Activated CD4-positive, alpha-beta T cell treated with anti-CD3 and anti-CD28 coated beads for 36 hours (primary cell): ENCODE measurements at places on chromosomes 1 and 21.

DNA sequence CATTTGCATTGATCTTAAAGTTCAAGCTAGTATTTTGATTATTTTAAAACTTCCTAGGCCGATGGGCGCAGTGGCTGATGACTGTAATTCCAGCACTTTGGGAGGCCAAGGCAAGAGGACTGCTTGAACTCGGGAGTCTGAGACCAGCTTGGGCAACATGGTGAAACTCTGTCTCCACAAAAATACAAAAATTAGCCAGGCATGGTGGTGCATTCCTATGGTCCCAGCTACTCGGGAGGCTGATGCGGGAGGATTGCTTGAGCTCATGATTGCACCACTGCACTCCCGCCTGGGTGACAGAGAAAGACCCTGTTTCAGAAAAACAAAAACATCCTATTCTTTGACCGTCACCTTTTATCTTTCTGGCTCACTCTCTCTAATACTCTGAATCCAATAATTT is 30.0 kb downstream of the MFSD2A start:
- no peak for DNase-seq

DNA sequence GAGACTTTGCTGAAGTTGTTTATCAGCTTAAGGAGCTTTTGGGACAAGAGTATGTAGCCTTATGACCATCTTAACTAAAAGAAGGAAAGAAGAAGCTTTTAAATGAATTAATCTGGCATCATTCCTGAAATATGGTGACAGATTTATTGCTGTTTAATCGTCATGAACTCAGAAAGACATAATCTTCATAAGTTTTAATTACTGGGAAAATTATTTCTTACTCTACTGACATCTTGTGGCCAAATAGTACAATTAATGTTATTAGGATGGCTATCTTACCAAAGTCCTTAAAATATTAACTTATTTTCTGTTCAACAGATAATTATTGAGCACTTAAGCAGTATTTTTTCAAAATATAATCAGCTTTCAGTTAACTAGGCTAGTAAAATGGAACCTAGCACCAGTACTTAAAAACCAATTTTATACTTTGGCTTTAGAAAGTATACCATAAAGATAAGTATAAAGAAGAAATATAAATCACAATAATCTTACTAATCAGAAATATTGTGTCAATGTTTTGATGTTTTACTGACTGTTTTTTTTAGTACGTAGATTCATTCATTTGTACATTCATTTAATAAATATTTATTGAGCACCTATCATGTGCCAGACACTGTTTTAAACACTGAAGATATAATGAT is 34.7 kb upstream of the GPR25 start:
- DNase-seq, result no peak

DNA sequence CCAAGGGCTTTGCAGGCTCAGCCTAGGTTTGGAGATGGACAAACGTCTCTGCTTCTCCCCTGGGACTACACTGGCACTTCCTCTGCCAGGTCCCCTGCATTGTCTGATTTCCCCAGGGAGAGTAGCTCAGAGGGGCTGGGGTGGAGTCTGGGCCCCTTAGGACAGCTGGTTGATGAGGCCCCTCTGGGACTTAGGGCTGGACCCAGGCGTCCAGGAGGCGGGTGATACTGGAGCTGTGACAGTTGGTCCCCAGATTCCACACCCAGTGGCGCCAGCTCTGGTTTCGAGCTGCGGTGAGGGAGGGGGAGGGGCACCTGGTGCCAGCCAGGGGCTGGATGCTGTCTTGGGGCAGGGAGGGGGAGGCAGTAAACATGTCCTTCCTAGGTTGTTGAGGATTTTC is 7.4 kb upstream of the MEX3A start:
- no peak for DNase-seq

DNA sequence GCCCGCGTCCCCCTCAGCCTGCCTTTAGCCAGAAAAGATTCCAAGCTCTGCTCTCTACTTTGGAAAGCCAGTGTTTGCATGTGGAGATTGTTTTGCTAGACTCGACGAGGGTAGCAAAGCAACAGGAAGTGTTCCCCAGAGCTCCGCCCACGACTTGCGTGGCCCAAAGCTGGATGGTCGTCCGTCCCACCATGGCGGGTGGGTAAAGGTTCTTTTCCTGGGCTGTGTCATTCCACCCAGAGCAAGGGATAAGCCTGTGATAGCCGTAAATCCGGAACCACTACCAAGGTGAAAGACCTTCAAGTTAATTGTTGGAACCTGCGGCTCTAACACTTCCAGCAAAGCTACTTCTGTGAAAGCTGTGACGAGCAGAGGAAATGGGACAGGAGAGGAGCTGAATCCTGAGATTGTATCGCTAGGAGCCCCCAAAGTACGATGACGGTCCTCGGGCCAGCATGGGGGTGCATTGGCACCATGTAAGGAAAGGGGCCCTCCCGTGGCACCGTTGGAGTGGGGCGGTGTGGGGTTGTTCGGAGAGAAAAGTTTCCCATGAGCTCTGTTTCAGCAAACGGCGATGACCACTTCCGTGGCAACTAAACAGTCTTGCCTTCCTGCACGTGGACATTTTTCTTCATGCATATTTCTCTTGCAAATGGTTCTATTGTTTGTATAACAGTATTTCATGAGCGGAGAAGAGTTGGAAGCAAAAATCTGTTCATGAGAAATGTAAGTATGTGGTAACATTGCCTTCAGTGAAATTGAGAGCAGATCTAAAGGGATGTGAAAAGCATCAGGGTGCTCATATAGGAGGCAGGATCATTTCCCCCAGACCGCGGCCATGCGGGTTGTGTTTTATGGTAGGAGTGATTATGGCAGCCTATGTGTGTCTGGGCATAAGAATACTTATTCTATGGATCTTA is 8.4 kb downstream of the MX2 start:
- peak; percentile 59 for DNase-seq

DNA sequence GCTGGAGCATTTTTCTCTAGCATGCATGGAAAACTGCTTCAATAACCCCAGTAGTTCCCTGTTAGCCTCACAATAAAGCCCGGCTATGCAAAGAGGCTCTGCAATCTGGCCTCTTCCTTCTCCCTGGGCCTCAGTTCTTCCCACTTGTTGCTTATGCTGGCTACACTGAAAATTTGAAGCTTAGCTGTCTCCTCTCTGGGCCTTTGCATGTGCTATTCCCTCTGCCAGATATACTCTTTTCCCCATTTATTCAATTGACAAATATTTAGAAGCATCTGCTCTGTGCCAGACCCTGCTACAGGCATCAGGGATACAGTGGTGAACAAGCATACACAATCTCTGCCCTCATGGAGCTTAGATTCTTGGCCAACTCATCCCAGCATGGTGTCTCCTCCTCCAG is 15.3 kb downstream of the CRYBG2 start:
- no peak for DNase-seq

DNA sequence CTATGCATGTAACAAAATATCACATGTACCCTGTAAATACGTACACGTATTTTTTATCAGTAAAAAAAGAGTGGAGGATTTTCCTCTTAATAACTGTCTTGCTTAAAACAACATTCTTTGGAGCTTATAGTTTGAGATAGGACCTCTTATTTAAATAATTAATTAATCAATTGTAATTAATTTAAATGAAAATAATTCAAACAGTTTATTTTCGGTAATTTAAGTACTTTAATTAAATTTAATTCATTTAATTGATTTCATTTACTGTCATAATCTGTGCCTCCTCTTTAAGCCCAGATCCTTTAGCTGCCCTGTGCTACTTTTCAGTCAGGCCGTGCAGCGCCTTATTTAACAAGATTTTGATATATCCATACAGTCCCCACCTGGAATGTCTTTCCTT is 427.0 kb downstream of the HLX start:
- no peak for DNase-seq
